Dorsolateral prefrontal cortex (tissue), 122 donors: ENCODE measurements at places on chromosomes 11 and 22.

DNA sequence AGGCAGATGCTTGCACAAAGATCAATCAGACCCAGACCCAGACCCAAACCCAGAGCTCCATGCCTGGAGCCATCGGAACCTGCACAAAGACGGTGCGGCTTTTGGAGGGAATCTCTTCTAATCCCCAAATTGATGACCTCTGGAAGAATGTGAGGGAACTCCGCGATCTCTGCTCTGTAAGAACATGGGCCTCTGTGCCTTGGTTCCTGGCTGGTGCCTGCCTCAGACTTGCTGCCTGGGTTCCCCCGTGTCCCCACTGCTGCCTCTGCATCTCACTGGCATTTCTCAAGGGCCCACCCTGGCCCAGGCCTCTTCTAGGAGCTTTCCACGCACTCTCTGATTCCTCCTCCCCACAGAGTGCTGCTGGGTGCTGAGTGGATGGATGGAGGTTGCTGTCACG lies 1044.4 kb downstream of the TBC1D22A start:
- DNase-seq, result no peak

- no peak for DNase-seq
Observed at GRCh38 chr11:33317662-33318061, 60.5 kb downstream of the HIPK3 start.

DNA sequence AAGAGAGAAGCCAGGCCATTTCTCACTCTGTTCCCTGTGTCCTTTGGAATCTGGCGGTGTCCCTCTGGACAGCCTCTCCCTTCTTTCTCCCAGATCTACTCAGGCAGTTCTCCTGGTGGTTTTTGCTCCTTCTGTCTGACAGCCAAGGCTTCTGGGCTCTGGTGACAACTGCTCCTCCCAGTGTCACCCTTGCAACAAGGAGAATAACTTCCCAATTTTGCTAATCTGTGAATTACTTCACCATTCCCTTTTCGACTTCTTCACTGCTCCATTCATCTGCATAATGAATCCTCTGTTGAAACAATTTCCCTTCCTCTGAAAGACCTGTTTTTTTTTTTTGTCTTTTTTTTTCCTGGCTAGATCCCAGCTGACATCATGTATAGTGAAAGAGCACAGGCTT lies 56.3 kb upstream of the PDE3B start:
- no peak for DNase-seq

GRCh38 chr11:111128076-111128870 lies 117.3 kb upstream of the POU2AF2 start:
- no peak for DNase-seq
